ENCODE measurements at places on chromosomes 4 and X. TPM values are rescaled to one million over a fixed set of nuclear protein-coding genes. Genes with fewer than 3 reads are reported as not detected.

SLC26A1 gene
- not detected for total RNA-seq

GRCh38 chr4:38489924-38490639 lies 173.9 kb upstream of the KLF3 start:
- DNase-seq, result no peak

EVC2 gene
- total RNA-seq, result 7.1 TPM

DNA sequence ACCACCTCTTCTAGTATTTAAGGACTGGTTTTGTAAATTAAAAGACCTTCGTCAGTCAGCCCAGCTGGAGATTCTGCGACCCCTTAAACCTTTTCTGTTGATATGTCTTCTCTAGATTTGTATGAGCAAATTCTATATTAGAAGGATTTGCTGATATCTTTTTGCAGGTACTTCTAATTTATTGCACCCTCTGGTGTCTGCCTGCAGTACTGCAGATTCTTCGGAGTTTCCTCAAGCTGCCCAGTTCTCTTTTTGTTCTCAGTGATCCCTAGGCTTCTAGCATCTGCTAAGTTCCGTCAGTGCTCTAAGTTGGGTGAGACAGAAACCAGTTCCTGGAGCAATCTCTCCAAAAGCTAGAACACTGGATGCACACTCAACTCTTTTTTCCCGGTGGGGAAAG lies 545.2 kb downstream of the C4orf33 start:
- DNase-seq, result peak; percentile 67

L1CAM gene
- 4.4 TPM for total RNA-seq

DNA sequence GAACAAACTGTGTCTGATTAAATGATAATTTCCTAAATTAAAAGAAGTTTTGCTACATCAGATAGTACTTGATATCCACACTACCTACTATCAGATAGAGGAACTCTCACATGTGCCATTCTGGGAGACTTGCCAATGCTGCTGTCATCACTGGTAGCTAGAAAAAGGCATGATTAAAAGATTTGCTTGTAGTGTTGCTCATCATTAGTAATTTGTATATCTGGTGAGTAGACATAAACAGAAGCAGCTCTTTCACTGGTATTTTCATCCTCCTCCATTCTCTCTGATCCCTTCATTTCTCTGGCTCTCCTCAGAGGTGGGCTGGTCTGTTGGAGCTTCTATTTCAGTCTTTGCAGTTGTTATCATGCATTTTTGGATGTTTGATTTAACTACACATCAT lies 56.0 kb downstream of the SPRY1 start:
- peak; percentile 81 for DNase-seq

DNA sequence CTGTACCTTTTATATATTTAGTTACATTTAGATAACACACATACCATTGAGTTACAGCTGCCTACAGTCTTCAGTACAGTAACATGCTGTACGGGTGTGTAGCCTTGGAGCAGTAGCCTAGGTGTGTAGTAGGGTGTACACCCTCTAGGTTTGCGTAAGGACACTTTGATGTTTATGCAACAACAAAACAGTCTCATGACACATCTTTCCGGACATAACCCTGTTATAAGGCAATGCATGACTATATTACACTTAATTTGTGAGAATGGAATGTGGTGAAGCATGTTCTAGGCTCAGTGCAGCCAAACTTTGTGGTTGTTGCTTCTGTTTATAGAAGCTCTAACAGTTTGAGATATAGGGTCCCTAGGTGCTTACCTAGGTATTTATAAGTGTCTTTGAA lies 65.4 kb downstream of the SPRY1 start:
- DNase-seq, result no peak

DNA sequence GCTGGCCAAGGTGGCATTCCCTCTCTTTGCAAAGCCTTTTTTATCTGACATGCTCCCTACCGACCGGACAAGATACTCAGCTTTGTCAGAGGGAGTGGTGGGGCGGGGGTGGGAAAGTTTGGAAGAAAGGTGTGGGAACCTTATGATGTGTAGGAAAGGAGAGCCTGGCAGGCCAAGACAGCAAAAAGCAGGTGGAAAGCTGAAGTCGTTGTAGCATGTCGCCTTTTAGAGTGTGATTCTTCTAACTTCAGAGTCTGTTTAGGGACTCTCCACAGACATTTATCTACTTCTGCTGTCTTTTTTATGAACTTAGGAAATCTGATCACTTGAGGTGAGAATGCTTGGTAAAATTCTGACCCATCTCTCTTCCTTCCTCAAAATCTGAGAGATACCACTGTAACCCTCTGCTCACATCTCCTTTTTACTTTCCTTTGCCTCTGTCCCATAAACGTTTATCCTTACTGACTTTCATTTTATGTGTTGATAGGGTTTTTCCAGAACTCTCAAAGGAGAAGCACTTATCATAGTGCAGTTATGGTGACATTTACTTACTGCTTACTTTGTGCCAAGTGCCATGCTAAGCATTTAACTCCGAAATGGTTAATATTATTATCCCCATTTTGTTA lies 8.2 kb upstream of the RUFY3 start:
- no peak for DNase-seq

- DNase-seq, result no peak
Observed at GRCh38 chr4:176845636-176846035, 52.9 kb upstream of the VEGFC start.

DNA sequence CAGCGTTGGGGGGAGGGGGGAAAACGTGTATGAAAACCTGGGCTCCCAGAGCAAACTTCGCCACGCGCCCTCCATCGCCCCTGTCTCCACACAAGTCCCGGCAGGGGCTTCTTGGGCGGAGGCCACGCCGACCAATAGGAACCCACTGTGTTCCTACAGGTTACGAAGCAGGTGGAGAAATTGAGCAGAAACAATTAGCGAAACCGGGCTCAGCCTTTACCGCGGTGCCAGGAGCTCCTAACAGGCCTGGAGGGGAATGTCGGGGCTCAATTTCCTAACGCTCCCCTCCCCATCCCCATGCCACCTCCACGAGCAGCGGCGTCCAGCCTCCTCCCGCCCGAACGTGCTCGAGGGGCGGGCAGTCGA lies 589 bp upstream of the KIT start:
- DNase-seq, result no peak

FOXP3 gene
- not detected for total RNA-seq

DNA sequence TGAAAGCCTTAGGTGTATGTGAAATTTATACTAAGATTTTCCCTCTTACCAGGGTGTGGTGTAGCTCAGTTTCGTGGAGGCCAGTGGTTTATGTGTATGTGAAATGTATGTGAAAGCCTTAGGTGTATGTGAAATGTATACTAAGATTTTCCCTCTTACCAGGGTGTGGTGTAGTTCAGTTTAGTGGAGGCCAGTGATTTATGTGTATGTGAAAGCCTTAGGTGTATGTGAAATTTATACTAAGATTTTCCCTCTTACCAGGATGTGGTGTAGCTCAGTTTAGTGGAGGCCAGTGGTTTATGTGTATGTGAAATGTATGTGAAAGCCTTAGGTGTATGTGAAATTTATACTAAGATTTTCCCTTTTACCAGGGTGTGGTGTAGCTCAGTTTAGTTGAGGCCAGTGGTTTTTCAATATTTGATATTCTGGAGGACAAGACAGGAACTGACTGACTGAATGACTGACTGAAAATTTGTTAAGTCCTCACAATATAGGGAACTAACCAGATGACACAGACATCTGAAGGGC lies 143.7 kb downstream of the NEXMIF start:
- no peak for DNase-seq

MAGEE2 gene
- not detected for total RNA-seq

- DNase-seq, result no peak
Observed at GRCh38 chr4:158609116-158609515, 62.6 kb downstream of the C4orf46 start.

CABS1 gene
- total RNA-seq, result not detected

SNCA gene
- 9.1 TPM for total RNA-seq

MTTP gene
- total RNA-seq, result not detected

RCHY1 gene
- 31.9 TPM for total RNA-seq

- DNase-seq, result no peak
Observed at GRCh38 chr4:22488106-22488505, 27.8 kb downstream of the ADGRA3 start.

Measured in posterior vena cava (tissue), 2 donors.